ENCODE measurements at places on chromosomes 5 and 9.

GRCh38 chr5:124252191-124252638 lies 494.2 kb downstream of the ZNF608 start:
- DNase-seq, result no peak

DNA sequence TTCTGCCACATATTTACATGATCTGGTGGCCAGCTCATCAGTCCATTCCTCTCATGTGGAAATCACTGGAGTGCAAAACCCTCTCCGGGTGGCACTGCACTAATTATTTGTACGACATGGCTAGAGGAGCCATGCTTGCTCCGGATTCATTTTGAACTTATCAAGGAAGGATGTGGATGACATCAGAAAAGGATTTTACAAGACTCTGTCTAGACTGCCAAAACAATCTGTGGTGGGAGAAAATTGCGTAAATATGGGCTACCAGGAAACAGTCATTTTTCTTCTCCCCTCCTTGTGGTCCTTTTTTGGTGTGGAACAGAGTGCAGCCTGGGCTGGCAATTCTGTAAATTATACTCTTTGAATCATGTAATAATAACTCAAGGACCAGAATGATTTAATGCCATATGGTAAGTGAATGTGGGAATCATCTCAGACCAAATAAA lies 123.4 kb upstream of the IFNE start:
- no peak for DNase-seq

- no peak for DNase-seq
These were observed 153.2 kb upstream of the FGF10 start for GRCh38 chr5:44542470-44542869.

GRCh38 chr9:114805670-114806525 lies at the start of gene TNFSF15:
TSS of gene TNFSF15 (minus strand) at chr9:114806039. CDS start at chr9:114806012, 27 bp downstream.
- DNase-seq, result peak; percentile 25

- DNase-seq, result no peak
These were observed 3.6 kb upstream of the AGPAT2 start for GRCh38 chr9:136690806-136691261.

DNA sequence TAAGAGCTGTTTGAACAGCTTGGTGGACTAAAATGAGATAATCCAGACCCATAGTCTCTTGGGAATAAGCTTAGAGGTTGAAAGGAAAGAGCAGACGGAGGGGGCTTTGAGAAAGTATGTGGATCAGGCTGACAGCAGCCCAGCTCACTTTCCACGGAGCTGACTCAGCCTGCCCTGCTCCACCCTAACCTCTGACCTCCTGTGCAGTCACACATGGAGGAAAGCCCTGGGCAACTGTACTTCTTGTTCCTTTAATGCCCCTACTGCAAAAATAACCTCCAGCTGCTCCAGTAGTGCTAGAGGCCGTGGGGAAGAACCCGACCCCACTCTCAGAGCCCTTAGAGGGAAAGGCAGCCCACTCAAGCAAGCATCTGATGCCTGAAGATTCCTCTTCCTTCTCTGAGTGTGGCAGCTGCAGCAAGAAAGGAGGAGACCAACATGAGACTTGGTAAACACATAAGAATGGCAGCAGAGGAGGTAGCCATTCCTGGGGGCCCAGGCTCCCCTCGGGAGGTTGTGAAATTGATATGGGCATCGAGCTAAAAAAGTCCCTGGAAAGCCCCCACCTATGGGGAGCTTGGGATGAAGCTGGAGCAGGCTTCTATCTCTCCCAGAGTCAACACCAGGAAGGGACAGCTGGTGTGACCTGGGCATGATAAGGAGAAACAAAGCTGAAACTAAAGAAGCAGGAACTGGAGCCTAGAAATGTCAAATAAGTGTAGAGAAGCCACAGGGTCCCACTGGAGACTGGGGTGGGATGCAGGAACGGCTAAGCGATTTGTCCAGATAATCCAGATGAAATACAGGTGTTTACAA lies 204.3 kb downstream of the PIK3R1 start:
- no peak for DNase-seq

- no peak for DNase-seq
These were observed 2.2 kb upstream of the S1PR3 start for GRCh38 chr9:88988796-88989641.

GRCh38 chr5:39977066-39977655 lies 552.4 kb upstream of the DAB2 start:
- no peak for DNase-seq

DNA sequence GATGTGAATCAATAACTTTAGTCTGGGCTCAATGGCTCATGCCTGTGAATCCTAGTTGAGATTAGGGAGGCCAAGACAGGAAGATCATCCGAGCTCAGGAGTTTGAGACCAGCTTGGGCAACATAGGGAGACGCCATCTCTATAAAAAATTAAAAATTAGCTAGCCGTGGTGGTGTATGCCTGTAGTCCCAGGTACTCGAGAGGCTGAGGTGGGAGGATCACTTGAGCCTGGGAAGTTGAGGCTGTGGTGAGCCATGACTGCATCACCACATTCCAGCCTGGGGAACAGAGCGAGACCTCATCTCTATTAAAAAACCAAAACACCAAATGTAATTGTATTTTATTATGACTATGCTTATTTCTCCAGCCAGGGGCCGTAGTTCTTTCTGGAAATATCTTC lies 69.6 kb upstream of the NR5A1 start:
- DNase-seq, result no peak

GRCh38 chr5:173895401-173896165 lies 7.4 kb downstream of the CPEB4 start:
- no peak for DNase-seq

DNA sequence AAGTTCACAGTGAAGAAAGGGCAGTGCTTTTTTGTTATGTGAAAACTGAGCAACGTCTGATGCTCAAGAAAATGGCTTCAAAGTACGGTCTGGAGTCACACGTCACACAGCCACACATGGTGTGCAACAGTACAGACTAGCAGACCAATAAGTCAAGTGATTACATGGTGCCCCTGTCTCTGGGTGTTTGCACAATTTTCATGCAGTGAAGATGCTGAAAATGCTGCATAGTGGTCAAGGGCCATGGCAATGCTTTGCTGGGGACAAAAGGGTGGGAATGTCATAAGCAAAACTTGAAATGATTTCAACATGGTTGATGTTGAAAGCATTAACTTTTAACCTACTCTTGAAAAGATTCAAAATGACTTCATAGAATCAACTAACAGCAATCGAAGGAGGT lies 231.2 kb downstream of the EBF1 start:
- no peak for DNase-seq

GRCh38 chr9:79104951-79105350 lies 466.8 kb upstream of the TLE4 start:
- DNase-seq, result no peak

GRCh38 chr5:179438461-179438860 lies 93.2 kb upstream of the ADAMTS2 start:
- no peak for DNase-seq

GRCh38 chr5:100901821-100902341 lies 1.2 kb downstream of the ST8SIA4 start:
- DNase-seq, result no peak

GRCh38 chr9:37452611-37453010 lies 12.6 kb downstream of the ZBTB5 start:
- no peak for DNase-seq

DNA sequence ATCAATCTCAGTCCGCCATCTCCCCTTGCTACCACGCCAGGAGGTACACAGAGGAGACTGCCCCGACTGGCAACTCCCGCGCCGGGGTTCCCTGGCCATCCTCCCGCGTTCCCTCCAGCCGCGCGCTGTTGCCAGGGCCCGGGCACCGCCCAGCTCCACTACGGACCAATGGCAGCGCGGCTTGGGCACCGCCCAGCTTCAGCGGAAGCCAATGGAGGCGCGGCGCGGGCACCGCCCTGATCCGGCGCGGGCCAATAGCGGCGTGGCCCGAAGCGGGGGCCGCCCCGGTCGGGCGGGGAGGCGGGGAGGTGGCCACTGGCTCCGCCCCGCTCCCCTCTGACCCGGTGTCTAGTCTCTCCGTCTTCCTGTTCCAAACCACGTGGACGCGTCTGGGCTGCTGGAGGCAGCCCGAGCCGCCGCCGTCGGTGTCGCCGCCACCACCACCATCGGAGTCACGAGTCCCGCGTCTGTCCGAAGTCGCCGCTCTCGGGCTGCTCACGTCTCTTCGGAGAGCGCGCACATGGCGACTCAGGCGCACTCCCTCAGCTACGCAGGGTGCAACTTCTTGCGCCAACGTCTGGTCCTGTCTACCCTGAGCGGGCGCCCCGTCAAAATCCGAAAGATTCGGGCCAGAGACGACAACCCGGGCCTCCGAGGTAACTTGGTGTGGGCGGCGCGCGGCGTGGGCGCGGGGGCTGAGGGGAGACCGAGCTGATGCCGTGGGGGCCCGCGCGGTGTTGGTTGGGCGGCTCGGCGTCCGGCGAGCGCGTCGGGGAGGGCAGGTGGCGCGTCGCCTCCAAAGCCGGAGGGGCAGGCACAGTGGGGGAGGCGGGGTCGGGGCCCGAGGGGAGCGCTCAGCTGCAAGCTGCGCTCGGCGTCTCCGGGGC lies at the start of gene RCL1:
TSS of gene RCL1 (plus strand) at position 373 of the 887 bp plus-strand sequence. CDS start at position 521, 148 bp downstream.
- peak; percentile 95 for DNase-seq

DNA sequence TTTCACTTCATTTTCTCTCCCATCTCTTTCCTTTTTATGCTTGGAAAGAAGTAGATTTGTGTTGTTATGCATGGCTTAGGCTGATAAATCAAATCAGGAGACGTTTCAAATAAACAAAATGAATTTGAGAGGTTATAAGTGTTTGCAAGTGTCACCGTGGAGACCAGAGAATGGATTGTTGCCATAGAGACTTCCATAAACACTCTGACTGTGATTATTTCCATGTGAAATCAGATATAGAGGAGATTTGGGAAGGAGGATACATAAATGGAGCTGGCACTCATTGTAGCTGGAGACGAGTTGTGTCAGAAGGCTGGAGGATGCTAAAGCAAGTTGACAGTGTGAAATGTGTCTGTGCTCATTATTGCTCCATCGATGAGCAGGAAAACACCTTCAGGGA lies 84.2 kb upstream of the PCSK1 start:
- no peak for DNase-seq

DNA sequence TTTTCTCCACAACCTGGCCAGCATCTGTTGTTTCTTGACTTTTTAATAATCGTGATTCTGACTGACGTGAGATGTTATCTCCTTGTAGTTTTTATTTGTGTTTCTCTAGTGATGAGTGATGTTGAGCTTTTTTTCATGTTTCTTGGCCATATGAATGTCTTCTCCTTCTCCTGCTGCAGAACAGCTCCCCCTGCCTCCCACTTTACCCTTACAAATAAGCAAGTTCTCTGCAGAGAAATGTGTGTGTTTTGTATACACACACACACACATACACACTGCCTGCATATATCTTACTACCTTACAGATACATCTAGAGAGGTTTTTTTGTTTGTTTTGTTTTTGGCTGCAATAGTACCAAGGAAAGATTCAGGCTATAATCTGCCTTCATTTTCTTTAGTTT lies 88.7 kb upstream of the PHF24 start:
- DNase-seq, result no peak

DNA sequence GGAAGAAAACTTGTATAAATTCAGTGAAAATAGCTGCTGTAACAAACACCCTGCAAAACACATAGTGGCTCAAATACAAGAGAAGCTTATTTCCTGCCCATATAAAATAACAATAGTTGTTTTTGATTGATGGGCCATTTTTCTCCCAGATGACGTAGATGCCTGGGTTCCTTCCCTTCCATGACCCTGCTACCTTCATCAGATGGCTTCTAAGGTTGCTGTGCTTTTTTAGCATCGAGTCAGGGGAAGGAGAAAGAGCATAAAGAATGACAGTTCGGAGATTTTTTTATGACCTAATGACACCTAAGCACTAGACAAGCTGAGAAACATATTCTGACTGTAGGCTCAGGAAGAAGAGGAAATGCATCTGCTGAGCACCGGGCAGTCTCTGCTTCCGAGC lies 34.7 kb upstream of the DPYSL3 start:
- no peak for DNase-seq

DNA sequence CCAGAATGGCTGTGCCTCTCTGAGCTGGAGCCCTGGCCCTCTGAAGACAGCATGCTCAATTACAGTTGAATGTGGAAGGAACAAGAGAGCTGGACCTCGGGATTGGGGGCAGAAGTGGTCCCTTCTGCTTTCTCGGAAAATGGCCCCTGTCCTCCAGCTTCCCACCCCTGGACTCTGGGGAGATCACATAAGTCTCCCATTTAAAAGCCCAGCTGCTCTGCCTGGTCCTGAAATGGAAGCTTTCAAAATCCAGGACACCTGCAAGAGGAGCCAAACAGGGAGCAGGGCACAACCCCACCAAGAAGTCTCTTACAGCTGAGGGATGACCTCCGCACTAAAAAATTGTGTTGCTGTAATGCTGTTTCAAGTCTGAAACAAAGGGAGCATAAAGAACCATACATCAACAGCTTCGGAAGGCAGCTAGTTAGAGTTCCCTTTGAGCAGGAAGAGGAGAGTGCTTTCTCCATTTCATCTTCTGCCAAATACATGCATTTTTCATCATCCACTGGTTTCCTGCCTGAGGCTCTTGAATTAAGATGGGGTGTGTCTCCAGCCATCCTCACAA lies 48.2 kb downstream of the TGFBI start:
- DNase-seq, result no peak

GRCh38 chr9:108270051-108270450 lies 585.7 kb downstream of the ACTL7B start:
- no peak for DNase-seq

- peak; percentile 72 for DNase-seq
These were observed 58.2 kb upstream of the DPYSL3 start for GRCh38 chr5:147567917-147568598.

GRCh38 chr5:123105864-123106263 lies 16.8 kb downstream of the PRDM6 start:
- DNase-seq, result no peak

DNA sequence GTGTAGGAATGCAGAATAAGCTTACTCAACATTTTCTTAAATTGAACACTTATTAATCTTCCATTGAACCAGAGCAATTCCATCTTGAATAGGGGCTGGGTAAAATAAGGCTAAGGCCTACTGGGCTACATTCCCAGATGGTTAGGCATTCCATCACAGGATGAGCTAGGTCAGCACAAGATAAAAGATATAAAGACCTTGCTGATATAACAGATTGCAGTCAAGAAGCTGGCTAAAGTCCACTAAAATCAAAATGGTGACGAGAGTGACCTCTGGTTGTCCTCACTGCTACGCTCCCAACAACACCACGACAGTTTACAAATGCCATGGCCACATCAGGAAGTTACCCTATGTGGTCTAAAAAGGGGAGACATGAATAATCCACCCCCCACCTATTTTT lies 156.1 kb downstream of the NXNL2 start:
- DNase-seq, result no peak

GRCh38 chr5:73419465-73420390 lies 28.8 kb downstream of the FOXD1 start:
- no peak for DNase-seq

DNA sequence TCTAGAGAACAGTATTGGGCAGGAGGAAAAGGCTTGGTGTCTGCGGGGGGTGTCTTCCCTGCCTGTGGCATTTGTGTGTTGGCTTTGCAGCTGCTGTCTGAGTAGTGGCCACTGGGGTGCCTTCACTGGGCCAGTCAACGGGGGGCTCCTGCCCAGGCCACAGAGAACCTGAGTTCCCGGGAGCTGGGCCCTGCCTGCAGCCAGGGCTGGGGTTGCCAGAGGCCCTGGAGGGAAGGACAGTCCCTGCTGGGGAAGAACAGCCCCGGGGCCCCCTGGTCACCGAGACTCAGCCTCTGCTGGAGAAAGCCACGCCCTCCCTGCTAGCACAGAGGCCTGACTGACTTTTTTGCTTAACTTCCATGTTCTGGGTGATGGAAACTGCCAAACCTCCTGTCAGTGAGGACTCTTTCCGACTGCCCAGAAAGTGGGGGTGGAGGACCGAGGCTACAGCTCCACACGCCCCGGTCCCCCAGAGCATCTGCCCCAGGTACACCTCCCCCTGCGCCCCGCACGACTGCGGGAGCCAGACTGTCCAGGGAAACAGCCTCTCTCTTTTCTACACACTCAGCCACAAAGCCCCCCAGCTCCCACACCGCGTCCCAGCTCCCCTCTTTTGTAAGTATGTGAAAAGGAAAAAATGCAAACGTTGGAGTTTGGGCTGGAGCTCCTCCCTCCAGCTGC lies 133.4 kb downstream of the DAB2IP start:
- DNase-seq, result no peak

Data from NT2/D1 (cell line).